ENCODE measurements at places on chromosomes 5 and 9.

DNA sequence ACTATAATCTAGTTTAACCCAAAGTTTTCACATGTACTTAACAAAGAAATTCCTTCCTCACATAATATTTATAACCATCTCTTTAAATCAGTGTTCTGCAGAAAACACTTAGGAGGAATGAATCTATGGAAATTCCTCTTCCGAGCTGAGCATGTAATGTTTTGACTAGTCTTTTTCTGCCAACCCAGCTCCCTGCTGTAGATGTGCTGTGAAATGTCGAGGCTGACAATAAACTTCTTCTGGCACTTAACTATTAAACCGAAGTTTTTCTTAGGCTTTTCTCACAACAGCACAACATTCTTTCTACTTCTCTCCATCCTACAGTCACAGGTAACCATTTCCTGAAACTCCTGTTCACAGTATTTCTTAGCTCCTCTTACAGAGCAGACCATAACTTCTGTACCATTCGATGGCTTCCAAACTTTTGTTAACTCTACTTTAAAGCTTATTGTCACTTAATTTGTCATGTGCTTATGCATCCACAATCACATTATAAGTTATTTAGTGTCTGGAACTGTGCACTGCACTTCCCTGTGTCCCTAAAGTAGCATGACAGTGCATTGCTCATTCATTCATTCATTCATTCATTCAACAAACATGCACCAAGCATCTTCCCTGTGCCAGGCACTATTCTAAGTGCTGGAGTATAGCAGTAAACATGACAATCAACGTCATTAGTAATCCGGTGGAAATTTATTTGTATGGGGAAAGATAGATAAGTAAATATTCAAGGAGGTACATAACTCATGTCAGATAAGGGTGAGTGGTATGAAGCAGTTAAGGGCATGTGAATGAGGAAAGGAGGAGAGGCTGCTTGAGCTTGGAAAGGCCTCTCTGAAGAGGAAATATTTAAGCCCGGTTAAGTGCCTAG lies 54.6 kb downstream of the TSSK1B start:
- DNase-seq, result no peak

DNA sequence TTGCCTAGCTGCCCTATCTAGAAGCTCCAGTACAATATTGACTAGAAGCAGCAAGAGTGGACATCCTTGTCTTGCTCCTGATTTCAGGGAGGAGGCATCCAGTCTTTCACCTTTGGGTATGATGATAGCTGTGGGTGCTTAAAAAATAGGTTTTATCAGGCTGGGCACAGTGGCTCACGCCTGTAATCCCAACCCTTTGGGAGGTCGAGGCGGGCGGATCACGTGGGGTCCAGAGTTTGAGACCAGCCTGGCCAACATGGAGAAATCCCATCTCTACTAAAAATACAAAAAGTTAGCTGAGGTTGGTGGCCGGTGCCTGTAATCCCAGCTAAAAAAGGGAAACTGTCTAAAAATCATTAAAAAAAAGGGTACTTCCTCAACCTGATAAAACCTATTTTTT lies 2.0 kb upstream of the CAMSAP1 start:
- DNase-seq, result no peak

DNA sequence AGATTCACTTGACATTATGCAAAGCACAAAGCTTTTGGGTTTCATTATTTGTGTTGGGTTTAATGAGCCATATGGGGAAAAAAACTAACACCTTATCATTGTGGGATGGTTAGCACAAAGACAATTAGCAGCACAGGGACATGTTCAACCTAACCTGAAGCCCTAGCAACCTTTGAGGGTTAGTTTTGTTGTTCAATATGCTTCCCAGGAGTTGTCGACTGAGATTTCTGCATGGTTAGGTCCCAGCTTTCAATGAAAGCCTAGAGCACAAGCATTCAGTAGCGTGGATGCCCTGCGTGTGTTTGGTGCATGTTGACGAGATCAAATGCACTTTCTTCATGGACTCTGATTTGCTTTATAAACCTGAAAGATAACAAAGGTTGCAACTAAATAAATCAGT lies 565.2 kb upstream of the TLE4 start:
- no peak for DNase-seq

DNA sequence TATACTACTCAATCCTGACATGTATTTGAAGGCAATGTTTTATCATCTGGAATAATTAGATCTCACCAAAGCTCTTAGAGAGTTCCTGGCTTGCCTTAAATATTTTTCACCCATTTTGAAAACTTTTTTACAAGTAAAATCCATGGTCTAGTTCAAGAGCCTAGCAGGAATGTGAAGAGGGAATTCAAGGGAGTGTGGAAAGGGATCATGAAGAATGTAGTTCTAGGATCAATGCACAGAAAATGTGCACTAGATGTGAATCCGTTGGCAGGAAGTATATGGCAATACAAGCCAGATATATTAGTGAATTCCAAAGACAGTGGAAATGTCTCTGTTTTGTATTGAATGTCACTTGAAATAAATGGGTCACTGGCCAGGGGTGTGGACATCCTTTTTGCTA lies 167.9 kb upstream of the MOCS2 start:
- DNase-seq, result no peak

DNA sequence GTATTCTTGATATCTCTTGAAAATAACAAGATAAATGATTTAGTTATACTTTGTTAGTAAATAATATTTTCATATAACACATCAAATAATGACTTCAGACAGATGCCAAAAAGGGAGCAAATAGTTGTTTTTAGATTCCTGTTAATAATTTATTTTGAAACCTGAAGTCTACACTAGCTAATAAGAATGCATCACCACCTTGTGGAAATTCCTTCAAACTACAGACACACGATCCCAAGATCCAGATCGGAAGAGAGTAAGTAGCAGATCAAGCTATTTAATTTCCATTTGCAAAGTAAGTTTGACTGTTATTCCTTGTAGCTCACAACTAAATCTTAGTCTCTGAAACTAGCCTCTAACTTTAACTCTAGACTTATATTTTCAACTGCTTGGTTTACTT lies 35.5 kb upstream of the ISL1 start:
- DNase-seq, result no peak

DNA sequence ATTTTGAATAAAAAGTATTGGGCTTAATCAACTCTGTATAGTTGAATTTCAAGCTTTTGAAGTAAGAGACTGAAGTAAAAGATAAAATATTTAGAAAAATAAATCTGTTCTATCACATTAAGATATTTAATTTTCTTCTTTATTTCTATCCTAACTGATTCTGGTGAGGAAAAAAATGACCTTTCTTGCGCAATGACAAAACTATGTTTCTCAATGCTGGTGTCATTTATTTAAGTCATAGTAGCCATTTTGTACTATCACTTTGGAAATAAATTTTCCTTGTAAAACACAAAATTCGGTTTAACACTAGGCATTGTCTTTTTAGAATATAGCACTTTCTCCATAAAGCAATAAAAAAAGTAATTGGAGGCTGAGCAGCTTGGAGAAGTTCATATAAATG lies 728.0 kb downstream of the CDH9 start:
- DNase-seq, result no peak

GRCh38 chr9:136671646-136672430 lies 9.1 kb downstream of the EGFL7 start:
- DNase-seq, result no peak

GRCh38 chr5:59007460-59008063 lies 424.7 kb downstream of the RAB3C start:
- DNase-seq, result no peak

DNA sequence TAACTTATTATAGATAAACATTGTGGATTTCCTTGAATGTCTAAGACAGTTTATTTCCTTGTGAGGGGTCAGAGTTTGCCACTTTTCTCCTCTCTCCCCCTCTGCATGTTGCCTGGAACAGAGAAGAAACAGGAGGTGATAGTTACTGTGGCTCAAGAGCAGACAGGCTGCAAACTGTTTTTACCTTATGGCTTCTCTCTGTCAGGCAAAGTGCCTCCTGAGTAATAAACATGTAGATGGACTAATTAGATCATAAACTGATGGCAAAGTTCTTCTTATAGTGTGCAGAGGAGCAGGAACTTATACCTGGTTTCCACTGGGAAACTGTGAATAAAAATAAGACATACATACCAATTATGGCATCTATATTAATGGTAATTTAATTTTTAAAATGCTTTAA lies 133.1 kb upstream of the CDH12 start:
- DNase-seq, result no peak

DNA sequence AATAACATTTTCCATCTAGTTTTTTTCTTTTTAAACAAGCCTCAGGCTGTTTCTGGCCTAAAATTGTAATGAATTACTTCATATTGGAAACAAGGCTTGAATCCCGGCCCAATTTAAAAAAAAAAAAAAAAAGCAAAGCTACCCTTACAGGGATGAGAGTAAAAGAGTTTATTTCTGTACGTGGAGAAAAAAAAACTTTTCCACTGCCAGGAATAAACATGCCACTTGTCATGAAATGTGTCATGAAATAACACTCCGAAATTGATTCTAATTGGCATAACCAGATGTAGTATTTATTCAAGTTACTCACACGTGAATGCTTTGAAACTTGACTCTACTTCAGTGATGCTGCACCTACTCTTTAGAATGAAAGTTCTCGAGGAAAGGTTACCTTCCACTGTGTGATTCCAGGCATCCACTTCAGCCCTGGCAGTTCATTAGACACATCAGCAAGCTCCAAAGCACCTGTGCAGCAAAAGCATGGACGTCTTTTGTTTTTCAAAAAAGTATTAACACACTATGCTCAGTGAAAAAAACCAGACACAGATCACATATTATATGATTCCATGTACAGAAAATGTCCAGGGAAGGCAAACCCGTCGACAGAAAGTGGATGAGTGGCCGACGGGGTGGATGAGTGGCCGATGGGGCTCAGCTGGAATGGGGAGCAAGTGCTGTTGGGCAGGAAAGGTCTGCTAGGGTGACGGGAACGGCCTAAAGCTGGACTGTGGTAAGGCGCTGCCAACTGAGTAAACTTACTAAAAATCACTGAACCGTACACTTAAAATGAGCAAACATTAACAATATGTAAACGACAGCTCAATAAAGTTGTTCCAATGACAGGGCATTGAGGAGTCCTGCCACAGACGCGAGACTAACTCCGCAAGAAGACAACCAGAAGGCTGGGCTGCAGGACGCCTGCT lies 21.2 kb downstream of the NSUN2 start:
- DNase-seq, result no peak

DNA sequence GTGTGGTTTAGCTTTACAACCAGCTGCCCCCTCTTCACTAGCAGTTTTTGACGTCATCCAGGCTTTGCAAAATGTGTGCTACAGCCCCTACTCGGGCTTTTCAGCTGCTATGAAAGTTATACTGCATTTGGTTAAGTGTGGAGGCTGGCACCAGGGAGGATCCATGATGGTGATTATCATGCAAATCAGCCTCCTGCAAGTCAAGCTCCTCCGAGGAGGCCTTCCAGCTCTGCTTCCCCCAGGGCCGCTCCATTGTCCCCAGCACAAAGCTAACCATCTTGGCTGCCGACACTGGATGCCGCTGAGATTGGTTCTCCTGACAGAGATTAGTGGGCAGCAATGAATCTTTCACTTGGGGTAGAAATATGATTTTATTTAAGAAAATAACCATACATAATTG lies 159.6 kb downstream of the NR2F1-AS1 start:
- DNase-seq, result peak; percentile 27

GRCh38 chr9:125493881-125494652 lies 212.9 kb downstream of the MAPKAP1 start:
- no peak for DNase-seq

DNA sequence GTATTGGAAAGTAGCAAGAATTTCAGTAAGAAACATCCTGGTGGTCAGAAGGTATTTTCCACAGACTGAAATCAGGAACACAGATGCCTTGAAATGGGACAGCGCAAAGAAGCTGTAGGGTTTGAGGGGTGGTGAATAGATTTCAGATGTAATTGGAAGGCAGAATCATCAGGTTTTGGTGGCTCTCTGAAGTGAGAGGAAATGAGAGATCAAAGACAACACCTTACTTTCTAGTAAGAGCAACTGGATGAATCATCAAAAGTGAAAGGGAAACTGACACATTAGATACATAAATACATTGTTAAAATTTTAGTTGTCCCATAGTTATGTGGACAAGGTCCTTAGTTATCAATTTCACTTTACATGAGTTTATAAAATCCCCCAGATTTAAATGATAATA lies 188.2 kb upstream of the SLC27A6 start:
- no peak for DNase-seq

GRCh38 chr9:744790-745484 lies 96.6 kb upstream of the DMRT1 start:
- no peak for DNase-seq

- no peak for DNase-seq
These were observed 129.5 kb downstream of the TTLL11 start for GRCh38 chr9:121963528-121963995.

DNA sequence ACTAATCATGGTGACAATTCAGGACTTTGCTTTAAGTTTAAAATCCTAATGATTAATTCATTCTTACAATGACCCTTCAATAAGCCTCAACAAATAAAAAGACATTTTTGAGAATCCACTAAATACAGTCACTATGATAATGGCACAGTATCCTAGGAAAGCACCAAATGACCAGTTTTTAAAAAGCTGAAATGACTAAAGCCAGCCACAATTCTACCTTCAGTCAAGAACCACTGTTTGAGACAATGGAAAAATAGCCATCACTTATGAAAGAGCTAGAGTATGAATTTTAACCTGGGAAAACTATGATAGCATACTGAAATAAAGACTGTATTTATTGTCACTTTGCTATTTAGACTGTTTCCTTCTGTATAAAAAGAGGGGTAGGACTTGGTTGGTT lies 14.0 kb downstream of the FBXW2 start:
- no peak for DNase-seq

GRCh38 chr9:15421990-15422371 lies 695 bp upstream of the SNAPC3 start:
- no peak for DNase-seq

DNA sequence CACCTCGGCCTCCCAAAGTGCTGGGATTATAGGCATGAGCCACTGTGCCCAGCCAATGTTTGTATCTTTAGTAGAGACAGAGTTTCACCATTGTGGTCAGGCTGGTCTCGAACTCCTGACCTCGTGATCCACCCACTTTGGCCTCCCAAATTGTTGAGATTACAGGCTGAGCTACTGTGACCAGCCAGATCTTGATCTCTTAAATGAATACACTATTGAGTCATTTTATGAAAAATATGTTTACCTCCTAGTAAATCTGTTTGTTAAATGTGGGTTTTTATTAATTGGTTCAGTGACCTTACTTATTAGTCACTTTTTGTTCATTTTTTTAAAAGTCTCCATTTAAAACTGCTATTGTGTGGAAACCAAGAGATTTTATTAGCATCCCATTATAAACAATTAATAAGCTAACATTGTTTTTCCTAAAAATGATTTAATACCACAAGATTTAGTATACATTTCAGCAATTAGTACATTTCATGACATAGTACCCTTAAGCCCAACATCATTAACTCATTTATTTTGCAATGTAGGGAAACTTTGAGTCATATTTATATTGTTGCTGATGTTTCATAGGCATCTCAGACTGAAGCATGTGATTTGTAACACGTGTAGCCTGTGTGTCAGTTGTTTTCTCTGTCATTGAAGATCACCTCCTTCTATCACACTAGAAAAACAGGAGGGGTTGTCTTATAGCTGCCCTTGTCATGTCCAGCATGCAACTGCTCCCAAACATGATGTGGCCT lies 261.2 kb downstream of the TAF11L14 start:
- no peak for DNase-seq

- DNase-seq, result no peak
These were observed 31.9 kb downstream of the OR2K2 start for GRCh38 chr9:111298111-111298510.

GRCh38 chr5:5331848-5332247 lies 90.6 kb upstream of the ICE1 start:
- no peak for DNase-seq

All from hypothalamus (tissue), 51 donors.